ENCODE measurements at places on chromosomes 7 and 10.

DNA sequence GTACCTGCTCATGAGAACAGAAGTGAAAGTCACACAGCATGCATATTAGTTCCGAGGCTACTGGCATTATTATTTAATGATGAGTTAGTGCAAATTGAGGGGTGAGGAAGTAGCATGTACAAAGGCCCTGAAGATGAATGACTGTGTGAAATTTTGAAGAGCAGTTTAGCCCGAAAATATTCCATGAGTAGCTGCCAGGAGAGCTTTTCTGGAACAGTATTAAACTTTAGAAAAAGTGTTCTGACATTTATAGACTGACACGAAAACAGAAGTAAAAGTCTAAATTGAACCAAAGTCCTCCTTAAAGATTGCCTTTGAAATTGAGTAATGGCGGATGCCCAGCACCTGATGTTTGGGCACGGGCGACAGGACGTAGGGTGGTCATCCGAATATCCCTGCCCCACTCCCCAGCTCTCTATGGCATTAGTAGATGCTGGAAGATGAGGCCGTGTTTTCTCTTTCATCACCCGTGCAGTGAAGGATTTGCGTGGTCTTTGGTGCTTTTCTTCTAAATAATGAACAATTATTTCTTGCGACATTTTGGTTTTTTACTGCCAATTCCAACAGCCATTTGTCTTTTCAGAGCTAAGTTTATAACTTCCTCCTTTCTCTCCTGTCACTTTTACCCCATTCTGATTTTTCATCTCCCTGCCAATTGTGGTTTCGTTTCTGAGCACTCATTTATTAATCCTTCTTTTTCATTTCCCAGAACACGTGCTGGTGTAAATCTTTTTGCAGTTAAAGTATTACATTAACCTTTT is 192.6 kb downstream of the MGMT start:
- DNase-seq: no peak

- no peak for DNase-seq
These were observed 267.0 kb upstream of the TCERG1L start for GRCh38 chr10:131578472-131578970.

DNA sequence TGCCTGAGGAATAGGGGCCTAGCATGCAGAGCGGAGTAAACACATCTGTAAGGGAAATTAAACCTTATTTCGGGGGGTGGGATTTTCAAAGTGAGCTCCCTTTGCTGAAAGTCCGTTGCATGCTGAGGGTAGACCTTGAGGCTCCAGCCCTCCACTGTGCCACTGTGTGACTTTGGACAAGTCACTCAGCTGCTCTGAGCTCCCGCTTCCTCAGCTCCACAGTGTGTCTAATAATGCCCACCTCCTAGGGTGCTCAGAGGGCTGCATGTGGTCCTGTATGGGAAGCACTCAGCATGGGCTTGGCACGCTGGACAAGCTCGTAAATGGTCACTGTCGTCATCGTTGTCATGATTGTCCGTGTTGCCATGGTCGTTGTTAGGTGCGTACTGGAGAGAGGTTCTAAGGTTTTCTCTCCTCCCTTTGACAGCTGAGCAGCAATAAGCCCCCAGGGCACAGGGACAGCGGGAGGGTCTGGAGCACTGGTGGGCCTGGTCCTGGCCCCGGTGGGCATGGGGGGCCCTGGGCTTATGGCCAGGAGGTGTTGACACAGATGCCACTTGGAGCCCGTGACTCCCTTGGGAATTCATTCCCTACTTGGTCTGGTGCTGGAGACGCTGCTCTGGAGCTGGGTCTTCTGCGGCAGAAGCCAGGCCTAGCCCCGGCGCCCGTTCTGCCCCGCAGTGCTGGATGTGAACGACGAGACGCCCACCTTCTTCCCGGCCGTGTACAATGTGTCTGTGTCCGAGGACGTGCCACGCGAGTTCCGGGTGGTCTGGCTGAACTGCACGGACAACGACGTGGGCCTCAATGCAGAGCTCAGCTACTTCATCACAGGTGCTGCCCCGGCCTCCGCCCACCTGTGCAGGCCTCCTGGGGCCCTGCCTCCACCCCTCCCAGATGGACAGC is 13.1 kb downstream of the C10orf105 start:
- DNase-seq: no peak

- no peak for DNase-seq
These were observed 80.4 kb downstream of the VIPR2 start for GRCh38 chr7:159064121-159064815.

GRCh38 chr7:44994877-44995554 is 5.0 kb upstream of the CCM2 start:
- DNase-seq: no peak

DNA sequence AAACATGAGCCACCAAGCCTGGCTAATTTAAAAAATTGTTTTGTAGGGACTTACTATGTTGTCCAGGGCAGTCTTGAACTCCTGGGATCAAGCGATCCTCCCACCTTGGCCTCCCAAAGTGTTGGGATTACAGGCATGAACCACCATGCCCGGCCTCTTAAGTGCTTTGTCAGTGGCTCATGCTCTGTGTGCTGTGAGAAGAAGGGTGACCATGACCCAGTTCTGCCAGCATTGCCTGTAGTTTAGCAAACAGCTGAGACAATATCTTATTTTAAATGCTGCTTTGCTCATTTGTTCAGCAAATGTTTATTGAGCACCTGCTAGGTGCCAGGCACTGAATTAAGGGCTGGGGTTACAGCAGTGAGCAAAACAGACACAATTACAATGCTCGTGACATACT is 9.0 kb downstream of the ADCK2 start:
- DNase-seq: no peak

- no peak for DNase-seq
These were observed 77.1 kb downstream of the ITGB8 start for GRCh38 chr7:20407585-20408466.

GRCh38 chr10:121580276-121581116 is 17.7 kb downstream of the FGFR2 start:
- no peak for DNase-seq

DNA sequence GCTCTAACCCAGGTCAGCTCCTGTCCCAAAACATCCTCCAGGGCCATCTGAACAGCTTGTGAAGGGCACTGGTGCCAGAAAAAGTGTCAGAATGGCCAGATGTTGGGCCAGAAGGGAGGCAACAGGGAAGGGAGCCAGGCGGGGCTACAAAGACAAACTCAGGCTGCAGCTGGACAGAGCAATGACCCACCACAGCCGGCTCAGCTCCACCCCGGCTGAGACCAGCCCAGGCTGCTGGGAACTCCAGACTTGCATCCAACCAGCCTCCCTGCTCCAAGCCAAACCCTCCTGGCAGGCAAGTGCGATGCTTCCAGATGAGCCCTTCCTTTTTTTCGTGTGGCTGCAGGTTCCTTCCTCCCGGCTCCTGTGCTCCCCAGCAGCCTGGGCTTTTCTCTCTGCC is 466.9 kb downstream of the PTPRN2 start:
- DNase-seq: no peak

GRCh38 chr7:150382123-150382843 is 3.2 kb downstream of the ZNF775 start:
- no peak for DNase-seq

GRCh38 chr7:153682628-153683027 is 369.6 kb upstream of the DPP6 start:
- DNase-seq: no peak

DNA sequence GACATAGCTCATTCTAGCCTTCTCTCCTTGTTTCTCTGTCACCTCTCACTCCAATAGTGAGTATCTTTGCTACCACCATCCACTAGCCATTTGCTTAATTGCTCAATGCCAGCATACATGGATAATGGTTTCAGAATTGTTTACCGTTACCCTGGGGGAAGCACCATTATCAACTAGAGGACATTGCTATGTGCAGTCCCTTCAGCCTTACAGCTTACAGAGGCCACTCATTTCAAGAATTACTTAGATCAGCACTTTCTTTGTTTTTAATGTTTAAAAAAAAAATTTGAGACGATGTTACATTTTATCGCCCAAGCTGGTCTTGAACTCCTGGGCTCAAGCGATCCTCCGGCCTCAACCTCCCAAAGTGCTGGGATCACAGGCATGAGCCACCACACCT is 14.8 kb upstream of the ORAI2 start:
- no peak for DNase-seq

- no peak for DNase-seq
These were observed 41.8 kb downstream of the DLD start for GRCh38 chr7:107932805-107933204.

GRCh38 chr7:79132844-79133451 is 320.5 kb downstream of the MAGI2 start:
- no peak for DNase-seq

GRCh38 chr10:113681533-113682470 is 2.1 kb downstream of the CASP7 start:
- DNase-seq: no peak

DNA sequence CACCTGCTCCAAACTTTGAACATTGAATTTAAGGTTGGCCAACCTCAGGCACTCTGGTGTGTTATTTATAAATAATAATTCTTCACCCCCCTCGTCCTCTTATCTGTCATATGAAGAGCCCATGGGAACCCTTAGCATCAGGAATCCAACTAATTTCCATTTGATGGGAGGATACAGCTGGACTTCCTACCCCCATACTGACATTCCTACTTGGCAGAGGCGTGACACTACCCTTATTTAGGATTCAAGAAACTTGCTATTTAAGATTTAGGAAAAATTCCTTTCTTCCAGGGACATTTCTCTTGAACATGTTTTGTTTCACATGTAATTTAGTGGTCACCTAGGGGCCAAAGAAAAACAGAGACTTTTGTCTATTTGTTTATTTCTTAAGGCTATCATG is 171.9 kb upstream of the NRP1 start:
- DNase-seq: no peak

- no peak for DNase-seq
These were observed 431.1 kb upstream of the LRGUK start for GRCh38 chr7:133696056-133696455.

- no peak for DNase-seq
These were observed 8.3 kb downstream of the TSPAN14 start for GRCh38 chr10:80462299-80462980.

GRCh38 chr10:7405637-7406036 is 5.2 kb downstream of the SFMBT2 start:
- no peak for DNase-seq

DNA sequence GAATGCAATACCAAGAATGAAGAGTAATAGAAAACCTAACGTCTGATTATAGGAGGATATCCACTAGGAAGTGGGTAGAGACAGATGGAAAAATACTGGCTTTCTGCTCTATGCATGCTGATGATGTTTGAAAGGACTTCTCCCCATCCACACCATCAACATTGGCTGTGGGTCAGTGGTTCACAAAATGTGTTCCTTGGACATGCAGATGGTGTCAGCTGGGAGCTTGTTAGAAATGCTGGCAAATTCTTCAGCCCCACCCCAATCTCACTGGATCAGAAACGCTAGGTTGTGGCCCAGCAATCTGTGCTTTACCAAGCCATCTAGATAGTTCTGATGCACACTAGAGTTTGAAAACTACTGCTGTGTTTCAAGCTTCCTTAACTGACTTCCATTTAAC is 164.1 kb downstream of the PPP1R17 start:
- DNase-seq: no peak

- no peak for DNase-seq
These were observed 855.8 kb downstream of the GATA3 start for GRCh38 chr10:8910314-8910713.

DNA sequence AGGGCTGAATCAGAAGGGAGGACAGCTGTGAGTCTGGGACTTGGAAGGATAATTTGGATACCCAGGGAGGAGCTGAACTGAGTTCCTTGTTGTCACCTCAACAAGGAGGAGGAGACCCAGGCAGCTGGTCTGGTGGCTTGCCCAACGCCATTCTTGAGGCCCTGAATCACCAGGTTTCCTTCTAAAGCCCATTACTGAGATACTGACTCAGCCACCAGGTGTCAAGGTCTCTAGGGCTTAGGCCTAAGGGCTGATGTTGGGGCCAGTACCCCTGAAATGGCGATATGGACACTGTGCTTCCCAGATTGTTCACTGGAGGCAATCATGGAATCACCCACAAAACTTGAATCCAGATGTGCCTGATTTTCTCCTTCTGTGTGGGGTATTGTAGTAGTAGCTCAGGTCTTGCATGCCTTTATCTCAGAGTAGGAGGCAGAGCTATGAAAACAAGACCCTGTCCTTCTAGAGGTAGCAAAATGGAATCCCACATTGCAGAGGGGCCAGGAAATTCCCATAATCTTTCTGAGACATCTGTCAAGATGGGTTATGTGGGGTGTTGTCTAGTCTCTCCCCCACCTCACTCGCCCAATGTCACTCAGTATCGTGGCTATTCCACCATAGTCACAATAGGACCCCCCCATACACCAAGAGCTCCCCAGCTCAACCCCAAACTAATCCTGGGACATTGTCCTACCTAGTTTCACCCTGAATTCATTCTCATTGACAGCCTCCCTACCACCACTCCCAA is 1.8 kb upstream of the ATG9B start:
- no peak for DNase-seq

DNA sequence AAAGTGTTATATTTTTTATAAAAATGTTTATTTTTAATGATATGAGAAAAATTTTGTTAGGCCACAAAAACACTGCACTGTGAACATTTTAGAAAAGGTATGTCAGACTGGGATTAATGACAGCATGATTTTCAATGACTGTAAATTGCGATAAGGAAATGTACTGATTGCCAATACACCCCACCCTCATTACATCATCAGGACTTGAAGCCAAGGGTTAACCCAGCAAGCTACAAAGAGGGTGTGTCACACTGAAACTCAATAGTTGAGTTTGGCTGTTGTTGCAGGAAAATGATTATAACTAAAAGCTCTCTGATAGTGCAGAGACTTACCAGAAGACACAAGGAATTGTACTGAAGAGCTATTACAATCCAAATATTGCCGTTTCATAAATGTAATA is 64.8 kb upstream of the CAPZA2 start:
- no peak for DNase-seq
